ENCODE measurements at places on chromosomes 1 and 21. TPM values are rescaled to one million over a fixed set of nuclear protein-coding genes. Genes with fewer than 3 reads are reported as not detected.

- peak; percentile 83 for DNase-seq
These were observed 36.0 kb downstream of the NUAK2 start for GRCh38 chr1:205285381-205286101.

DNA sequence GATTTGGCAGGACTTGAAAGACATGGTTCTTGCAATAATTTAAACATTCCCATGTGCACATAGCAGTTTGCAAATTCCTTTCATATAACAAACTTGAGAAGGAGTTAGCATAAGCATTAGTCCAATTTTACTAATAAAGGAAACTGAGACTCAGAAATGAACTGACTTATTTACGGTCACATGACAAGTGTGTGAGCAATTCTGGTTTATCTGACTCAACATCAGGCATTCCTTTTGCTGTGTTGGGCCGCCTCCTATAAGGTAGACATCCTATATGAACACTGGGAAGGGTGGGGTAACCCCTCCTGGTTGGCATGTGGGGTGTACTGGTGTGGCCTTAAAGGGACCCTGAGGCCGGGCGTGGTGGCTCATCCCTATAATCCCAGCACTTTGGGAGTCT, 8.5 kb upstream of the CPT2 start:
- DNase-seq: no peak

- DNase-seq: no peak
These were observed 86.5 kb upstream of the TTC39A start for GRCh38 chr1:51416910-51417309.

DNA sequence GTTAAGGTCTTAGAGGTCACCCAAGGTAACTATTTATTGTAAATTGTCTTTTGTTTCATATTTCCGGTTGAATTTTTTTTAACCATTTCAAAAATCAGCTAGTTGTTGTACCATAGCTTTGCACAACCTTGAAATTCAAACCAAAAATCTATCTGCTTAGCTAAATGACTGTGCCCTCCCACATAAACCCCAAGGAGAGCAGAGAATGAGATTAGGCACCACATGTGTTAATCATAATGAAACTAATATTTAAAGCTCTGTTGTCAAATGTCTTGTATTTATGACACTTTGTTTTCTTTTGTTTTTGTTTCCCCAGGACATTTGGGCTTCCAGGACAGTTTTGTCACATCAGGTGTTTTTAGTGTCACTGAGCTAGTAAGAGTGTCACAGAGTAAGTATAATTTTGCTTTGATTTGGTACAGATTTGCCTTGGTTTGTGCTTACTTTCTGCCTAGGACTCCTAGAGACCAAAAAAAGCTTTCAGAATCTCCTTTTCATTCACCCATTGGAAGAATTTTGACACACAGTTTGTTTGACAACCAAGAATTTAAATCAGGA, 249.9 kb downstream of the NFIA start:
- DNase-seq: no peak

GRCh38 chr1:2611031-2611501, 21.8 kb downstream of the MMEL1 start:
- DNase-seq: no peak

GRCh38 chr21:32112195-32112594, 166.7 kb downstream of the MIS18A start:
- DNase-seq: no peak

- no peak for DNase-seq
These were observed 9.2 kb upstream of the PALMD start for GRCh38 chr1:99636647-99637175.

GRCh38 chr1:234170622-234171021, 202.6 kb upstream of the COA6 start:
- no peak for DNase-seq

- no peak for DNase-seq
These were observed 312.1 kb downstream of the DISC1 start for GRCh38 chr1:231938711-231939110.

- no peak for DNase-seq
These were observed 104.9 kb downstream of the RUNX1 start for GRCh38 chr21:34944015-34944755.

- no peak for DNase-seq
These were observed 4.9 kb upstream of the SH3D21 start for GRCh38 chr1:36301220-36301619.

DNA sequence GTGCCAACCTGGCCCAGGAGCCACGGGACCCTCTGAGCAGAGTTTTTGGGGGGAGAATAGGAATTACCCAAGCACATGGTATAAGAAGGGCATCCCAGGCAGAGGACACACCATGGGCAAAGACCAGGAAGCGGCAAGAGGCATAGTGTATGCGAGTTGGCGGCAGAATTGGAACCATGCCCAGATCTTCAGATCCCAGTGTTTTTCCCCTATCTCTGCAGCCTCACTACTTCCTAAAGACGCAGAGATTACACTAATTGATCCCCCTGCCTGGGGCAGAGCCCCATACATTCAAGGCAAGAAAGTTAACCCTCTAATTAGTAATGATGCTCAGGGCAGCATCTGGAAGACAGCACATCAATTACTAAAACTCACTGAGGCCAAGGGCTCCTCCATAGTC, 48.2 kb downstream of the SYT2 start:
- DNase-seq: no peak

DNA sequence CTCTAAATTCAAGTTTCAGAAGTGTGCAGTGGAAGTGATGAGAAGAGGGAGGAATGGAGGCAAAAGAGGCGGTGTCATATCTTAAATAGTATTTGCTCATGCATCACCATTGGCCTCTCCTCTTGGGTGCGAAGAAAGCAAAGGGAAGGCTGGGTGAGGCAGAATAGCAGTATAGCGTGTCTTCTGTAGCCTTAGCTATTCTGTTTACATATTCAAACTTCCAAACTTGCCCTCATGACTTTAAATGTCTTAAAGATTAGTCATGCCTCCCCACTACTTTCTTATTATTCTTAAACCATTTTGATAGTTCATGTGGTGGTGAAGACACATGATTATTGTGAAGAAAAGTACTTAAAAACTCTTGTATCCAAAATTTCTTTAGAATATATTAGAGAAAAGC, 104.6 kb upstream of the TENT5C start:
- DNase-seq: no peak

DNA sequence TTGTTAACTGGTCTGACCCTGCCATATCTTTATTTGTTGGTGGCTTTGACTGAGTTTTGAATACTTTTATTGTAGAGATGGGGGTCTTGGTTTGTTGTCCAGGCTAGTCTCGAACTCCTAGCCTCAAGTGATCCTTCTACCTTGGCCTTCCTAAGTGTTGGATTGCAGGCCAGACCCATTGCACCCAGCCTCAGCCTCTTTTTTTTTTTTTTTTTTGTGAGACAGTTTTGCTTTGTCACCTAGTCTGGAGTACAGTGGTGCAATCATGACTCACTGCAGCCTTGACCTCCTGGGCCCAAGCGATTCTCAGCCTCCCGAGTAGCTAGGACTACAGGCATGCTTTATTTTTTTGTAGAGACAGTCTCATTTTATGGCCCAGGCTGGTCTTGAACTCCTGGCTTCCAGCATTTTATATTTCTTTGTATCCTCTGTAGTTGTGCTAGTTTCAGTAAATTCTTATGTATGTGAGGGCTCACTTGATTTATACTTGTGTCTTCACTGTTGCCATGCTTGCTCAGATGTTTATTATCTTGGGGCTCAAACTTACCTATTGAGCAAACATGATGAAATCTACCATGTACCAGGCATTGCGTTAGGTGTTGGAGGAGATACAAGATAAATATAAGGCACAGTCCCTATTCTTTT, 24.1 kb downstream of the THRAP3 start:
- DNase-seq: no peak

- DNase-seq: no peak
These were observed 18.5 kb downstream of the NCF2 start for GRCh38 chr1:183571678-183572268.

DNA sequence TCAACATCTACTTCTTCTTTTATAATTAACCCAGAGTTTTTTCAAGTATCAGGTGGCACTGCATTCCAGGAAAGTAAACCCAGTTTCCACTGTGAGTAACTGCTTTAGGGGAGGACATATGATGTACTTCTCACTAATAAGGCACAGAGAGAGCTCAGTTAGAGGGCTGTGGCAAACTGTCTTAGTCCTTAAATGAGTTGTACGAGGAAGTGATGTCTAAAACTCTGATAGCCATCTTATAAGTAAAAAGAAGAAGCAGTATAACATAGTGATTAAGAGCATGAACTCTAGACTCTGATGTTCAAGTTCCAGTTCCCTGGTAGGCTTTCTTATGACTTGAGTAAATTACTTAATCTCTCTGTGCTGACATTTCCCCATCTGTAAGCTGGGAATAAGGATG, 58.7 kb upstream of the PTGS2 start:
- no peak for DNase-seq

DNA sequence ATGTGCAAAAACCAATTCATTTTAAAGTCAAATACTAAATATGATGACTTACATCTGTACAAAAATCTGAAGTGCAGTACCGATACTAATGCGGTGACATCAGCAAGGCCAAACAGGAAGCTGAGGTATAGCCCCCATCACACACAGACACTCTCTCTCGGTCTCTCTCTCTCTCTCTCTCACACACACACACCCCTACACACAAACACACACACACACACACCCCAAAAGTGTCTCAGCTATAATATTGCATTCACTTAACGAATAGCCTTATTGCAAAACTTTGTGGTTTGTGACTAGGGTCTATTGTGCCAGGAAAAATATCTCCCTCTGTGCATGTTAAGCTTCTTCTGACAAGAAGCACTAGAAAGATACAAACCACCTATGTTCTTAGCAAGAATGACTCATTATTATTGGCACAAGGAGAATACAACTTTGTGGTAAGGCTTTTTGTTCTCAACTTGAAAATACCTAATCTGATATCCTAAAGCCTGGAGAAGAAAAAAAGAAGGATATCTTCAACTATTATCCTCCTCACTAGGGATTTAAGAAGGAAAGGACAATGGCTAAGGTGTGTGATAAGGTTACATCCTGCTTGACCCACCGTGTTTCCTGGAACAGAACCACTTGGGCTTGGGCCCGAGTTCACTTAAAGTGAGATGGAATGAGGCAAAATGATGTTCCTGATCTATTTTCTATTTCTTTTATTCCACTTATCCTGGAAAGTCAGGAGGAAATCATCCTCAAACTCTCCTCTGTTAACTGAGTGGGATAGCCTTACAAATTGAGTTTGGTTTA, 107.1 kb downstream of the NIBAN1 start:
- DNase-seq: peak; percentile 51

- DNase-seq: no peak
These were observed 792.8 kb upstream of the B3GALT2 start for GRCh38 chr1:193979219-193979618.

DNA sequence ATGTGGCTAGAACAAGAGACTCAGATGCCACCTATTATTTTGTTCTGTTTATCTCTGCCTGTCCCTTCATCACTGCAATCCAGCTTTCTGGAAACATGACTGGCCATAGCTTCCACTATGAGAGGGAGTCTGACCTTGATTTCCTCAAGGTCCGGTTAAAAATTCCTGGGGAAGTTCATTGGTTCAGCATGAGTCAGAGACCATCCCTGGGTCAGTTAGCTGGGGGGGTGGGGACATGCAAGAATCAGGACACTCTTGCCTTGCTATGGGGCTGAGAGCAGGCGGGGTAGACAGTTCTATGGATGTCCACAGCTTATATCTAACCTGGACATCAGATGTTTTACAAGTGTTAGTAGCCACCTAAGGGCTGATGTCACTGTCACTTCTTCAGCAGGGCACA, 81.1 kb downstream of the TENT5C start:
- DNase-seq: no peak

- DNase-seq: no peak
These were observed 35.5 kb downstream of the SETD4 start for GRCh38 chr21:36024782-36025181.

The TLR5 gene
- not detected for total RNA-seq

The FAM151A gene
- not detected for total RNA-seq

The CHRM3 gene
- total RNA-seq: not detected

The MYBPH gene
- not detected for total RNA-seq

The HPCAL4 gene
- total RNA-seq: not detected

The SH2D1B gene
- 0.15 TPM for total RNA-seq

The TMEM35B gene
- 19.6 TPM for total RNA-seq

All from B cell (primary cell).